ENCODE measurements at places on chromosomes 16 and 17.

DNA sequence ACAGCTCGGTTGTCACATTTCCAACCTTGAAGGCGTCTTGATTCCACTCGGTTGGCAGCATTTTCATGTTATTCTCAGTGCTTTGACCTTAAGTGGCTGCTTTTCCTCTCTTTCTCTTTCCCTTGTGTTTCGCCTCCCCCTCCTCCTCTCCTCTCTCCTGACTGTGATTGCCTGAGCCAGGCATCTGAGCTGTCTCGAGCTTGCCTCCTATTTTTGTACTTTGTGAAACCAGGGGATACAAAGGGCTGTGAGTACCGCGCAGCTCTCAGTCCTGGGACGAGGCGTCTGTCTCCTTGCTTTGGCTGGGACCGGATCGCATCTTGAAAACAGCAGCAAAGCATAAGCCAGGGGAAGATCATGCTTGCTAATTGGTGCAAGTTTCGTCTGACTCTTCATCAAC, 48.8 kb upstream of the SDK2 start:
- no peak for DNase-seq

DNA sequence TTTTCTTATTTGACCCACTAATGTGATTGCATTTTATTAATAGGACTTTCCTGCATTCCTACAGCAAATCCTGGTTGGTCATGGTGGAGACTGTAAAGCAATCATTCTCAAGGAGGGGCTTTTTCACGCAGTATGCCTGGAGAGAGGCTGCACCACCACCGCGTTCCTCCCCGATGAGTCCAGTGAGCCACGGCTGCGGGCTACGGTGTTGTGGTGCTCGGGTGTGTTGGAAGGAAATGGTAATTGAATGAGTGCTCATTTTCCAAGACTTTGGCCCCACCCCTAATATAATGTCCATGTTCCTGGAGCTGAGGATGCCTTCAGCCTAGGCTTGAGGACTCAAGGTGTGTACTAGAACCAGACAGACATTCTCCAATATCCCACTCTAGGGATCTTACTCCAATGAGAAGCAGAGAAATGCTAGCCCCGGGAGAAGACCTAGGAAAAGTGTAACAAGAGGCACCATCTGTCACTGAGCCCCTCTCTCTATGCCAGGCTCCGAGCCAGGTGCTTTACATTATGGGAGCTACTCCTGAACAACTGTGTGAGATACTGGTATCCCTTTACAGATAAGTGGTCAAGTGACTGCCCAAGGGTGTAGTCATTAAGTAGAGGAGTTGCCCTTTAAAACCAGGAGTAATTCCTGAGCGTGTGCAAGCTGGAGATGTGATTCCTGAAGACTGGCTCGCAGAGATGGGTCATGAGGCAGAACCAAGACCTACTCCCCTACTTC, 39.4 kb downstream of the HEATR6 start:
- DNase-seq = no peak

DNA sequence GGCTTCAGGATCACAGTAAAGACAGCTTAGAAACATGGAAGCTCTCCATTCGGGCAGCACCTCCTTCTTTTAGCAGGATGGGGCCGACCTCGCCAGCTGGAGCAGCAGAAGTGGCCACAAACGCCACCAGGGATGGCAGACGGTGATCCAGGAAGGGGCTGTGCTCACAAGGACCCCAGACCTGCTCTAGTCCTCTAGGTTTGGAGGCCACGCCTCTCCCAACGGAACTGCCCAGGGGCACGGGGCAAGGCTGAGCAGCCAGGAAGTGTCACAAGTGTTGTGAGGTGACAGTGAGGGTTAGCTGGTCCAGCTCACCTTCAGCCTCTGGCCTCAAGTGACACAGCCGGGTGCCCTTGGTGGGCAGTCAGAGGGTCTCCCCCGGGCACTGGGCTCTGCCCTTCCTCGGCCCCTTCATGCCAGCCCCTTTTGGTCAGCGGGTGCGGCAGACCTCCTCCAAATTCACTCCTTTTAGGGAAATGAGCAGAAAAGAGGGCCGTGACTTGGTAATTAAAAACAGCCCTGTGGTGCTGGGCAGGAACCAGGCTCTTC, 20.4 kb downstream of the CEP295NL start:
- DNase-seq = no peak

DNA sequence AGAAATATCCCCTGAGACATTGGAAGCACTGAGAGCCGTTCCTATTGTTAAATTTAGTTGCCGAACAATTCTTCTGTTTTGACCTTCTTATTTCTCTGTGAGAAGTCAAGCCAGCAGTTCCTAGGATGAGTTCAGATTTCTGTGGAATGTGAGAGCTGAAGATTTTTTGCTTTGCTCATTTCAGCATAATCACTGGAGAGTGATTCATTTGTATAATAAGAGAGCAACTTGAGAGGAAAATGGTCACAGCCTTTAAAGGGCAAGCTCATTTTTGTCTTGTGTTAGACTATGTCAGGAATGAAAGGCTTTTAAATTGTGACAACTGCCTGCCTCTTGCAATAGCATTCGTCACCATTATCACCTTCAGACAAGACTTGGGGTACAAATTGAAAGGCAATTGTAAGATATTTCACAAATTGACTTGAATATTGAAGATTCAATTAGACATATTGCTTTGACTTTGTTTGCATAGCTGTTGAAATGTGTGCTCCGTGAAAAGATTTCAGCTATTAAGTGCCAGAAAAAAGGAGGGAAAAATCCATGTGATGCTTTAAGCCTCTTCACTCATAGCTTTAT, 900.0 kb upstream of the GOT2 start:
- no peak for DNase-seq

DNA sequence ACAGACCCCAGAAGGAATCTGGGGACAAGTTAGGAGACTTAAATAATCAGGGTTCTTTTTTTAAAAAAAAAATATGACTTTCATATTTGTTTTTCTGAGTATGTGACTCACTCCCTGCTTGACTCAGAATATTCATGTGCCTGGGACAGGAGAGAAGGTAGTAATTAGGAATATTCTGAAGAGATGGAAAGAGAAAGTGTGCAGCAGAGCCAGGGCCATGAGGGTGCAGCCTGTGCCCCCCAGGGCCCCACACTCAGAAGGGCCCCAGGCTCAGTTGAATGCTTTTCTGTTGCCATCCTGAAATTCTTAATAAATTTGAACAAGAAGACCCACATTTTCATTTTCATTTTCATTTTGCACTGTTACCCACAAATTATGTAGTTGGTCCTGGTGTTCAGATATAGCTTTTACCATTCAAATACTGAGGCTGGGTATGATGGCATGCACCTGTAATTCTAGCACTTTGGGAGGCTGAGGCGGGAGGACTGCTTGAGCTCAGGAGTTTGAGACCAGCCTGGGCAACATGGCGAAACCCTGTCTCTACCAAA, 11.5 kb upstream of the LONP2 start:
- DNase-seq = no peak

DNA sequence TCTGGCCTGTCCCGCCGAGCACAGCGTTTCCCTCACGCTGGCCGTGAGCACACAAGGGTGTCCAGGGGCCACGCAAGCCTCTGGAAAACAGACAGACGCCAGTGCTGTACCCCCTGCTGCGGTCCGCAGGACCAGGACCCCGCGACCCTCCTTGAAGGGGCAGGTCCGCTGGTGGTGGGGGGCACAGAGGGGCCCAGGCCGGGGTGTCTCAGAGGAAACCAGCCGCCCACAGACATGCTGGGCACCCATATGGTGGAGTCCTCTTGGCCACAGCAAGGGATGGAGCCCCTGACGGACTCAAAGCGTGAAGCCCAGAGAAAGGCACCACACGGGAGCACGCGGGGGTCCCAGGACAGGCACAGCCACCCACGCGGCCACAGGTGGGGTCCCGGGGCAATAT, 34.4 kb downstream of the METRNL start:
- DNase-seq = no peak

GRCh38 chr16:72457243-72457940, 285.4 kb upstream of the PMFBP1 start:
- DNase-seq = no peak

DNA sequence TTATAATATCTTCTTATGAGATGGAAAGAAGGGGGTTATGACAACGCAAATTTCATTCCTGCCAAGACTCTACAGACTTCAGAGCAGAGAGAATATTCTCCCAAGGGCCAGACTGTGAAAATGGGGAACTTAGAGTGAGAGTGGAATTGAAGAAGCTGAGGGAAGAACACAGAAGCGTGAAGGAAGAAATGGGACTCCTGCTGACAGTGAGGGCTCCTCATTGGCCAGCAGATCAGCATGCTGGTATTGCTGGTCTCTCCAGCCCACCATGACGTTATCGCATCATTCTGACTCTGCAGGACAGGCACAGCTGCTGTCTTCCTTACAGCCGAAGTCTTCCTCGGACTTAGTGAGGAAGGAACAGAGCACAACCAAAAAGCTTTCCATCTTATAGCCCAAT, 24.3 kb downstream of the CCL4 start:
- DNase-seq = no peak

GRCh38 chr16:15811481-15812400, 45.1 kb downstream of the MYH11 start:
- no peak for DNase-seq

GRCh38 chr17:50218771-50219315, 17.4 kb upstream of the COL1A1 start:
- DNase-seq = no peak

DNA sequence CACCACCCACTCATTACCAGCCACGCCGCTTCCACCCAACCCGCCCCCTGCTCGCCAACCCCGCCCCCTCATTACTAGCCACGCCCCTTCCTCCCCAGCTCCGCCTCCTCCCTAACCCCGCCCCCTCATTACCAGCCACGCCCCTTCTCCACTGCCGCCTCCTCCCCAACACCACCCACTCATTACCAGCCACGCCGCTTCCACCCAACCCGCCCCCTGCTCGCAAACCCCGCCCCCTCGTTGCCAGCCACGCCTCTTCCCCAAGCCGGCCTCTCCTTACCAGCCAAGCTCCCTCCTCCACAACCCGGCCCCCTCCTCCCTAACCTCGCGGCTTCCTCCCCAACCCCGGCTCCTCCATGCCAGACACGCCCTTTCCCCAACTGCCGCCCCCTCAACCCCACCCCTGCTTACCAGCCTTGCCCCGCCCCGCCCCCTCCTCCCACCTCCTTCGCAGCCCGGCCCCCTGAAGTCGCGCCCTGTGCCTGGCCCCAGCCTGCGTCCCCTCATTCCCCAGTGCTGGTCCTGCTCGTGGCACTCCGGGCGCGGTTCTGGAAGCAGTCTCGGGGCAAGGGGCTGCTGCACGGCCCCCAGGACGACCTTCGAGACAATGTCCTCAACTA, 7.3 kb downstream of the SLC22A31 start:
- no peak for DNase-seq

- DNase-seq = no peak
These were observed 372.3 kb downstream of the SEC14L1 start for GRCh38 chr17:77513045-77513444.

DNA sequence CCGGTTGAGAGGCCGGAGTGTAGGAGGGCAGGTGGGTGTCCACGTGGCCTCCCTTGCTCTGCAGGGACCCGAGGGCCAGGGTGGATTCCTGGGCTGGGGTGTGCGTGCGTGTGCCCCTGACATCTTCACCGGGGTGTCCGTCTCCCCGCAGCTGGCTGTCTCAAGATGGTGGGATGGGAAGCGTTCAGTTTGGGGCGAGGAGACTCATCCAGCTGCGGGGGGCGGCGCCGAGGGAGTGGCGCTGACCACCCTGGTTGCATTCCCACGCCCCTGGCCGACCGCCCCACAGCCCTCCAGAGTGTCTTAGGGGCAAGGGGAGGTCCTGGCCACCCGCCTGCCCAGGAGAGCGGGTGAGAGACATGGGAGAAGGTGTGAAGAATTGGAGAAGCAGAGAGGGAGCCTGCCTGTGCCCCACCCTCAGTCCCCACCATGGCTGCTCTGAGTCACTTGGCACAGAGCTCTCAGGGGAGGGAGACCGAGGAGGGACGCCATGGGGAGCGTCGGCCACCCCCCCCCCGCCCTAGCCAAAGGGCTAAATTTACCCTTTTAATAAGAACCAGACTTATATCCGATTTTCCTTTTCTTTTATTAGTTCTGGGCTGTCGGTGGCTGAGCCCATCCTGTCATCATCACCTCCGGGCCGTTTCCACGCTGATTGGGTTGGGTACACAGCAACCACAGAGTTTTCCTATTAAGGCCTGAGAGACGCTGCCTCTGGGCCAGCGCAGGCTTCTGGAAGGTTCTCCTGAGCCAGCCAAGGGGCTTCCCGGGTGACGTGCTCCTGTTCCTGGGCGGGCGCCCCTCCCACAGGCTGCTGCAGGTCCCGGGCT, 22.0 kb downstream of the BAHCC1 start:
- DNase-seq = no peak

GRCh38 chr17:41959336-41960095, 7.1 kb upstream of the CNP start:
- DNase-seq = peak; percentile 23

- no peak for DNase-seq
These were observed 25.7 kb downstream of the ZC3H18 start for GRCh38 chr16:88595921-88596320.

DNA sequence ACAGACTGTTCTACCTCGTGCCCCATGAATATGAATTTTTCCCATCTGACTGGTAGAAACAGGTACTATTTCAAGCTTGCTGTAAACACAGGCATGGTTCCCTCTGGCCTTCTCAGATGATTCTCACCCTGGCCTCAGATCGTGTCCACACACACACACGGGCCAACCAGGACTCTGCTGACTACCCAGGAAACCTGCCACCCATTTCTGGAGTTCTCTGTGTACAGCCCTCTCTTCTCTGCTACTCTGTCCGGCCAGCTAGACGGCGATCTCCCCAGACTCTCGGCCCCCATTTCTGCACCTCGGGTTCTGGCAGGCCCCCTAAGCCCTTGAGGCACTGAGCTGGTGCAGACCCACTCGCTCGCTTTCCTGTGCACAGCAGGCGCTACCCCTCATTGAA, 31.2 kb downstream of the RPA1 start:
- no peak for DNase-seq
